ENCODE measurements at places on chromosomes 12 and 14. TPM values are rescaled to one million over a fixed set of nuclear protein-coding genes. Genes with fewer than 3 reads are reported as not detected.
A peak's percentile ranks its signal among the peaks of the same experiment; 100 is the strongest.

- no peaks in the 10 kb centered on the region for H3K27me3 ChIP-seq
- no peaks in the 10 kb centered on the region for H3K4me1 ChIP-seq
- DNase-seq = no peak
Measured at GRCh38 chr12:2113119-2113912, 60.5 kb downstream of the CACNA1C start.

- H3K27ac ChIP-seq = no peak overlapping the region
- no peak overlapping the region for H3K4me3 ChIP-seq
- no peaks in the 10 kb centered on the region for H3K4me1 ChIP-seq
- no peaks in the 10 kb centered on the region for H3K27me3 ChIP-seq
Measured at GRCh38 chr12:3622021-3622821, 130.7 kb downstream of the CRACR2A start.

GRCh38 chr12:119704065-119704747 lies 36.3 kb downstream of the PRKAB1 start:
- no peaks in the 10 kb centered on the region for H3K27me3 ChIP-seq
- H3K4me1 ChIP-seq = no peaks in the 10 kb centered on the region
- no peak for DNase-seq
- H3K27ac ChIP-seq = peak overlapping the region; percentile 55

DNA sequence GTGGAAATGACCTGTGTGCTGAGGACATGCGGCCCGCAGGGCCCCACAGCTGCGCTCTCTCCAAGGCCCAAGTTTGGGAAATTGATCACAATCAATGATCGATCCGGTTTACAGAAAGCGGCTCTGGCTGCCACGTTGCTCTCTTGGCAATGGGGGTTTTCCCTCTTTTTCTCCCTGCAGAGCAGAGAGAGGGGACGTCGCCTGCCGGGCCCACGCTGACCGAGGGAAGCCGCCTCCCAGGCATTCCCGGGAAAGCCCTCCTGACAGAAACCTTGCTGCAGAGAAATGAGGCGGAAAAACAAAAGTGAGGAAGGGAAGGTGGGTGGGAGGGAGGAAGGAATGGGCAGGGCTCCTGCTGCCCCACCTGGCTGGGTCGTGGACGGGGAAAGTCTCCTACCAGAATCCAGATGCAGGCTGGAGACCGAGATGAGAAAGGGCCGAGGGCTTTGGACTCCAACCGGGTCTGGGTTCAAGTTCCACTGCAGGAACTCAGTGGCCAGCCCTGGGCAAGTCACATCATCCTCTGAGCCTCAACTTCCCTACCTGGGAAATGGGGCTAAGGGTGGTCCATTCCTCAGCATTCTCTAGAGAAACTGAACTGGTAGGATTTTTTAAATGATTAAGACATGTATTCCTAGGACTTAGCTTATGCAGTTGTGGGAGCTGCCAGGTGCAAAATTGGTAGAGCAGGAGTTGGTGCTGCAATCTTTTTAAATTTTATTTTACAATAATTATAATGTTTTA lies 75.5 kb downstream of the PHETA1 start:
- H3K4me3 ChIP-seq = no peak overlapping the region
- H3K4me1 ChIP-seq = no peaks in the 10 kb centered on the region

DNA sequence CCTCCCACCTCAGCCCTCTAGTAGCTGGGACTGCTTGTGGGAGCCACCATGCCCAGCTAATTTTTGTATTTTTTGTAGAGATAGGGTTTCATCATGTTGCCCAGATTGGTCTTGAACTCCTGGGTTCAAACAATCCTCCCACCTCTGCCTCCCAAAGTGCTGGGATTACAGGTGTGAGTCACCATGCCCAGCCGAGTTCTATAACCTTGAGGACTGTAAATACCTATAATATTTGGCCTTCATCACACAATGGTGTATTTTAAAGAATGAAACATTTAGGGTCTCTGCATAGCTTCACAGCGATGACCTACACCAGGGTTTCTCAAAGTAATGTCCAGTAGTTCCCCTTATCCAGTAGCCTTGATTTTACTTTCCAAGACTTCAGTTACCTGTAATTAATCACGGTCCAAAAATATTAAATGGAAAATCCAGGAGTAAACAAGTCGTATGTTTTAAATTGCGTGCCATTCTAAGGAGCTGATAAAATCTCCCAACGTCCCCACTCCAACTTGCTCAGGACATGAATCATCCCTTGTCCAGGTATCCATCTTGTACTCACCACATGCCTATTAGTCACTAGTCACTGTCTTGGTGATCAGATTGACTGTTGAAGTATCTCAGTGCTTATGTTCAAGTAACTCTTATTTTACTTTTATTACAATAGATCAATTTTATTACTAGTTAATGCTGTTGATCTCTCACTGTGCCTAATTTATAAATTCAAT lies 368.2 kb downstream of the BTG1 start:
- H3K27ac ChIP-seq = no peak overlapping the region
- H3K27me3 ChIP-seq = no peaks in the 10 kb centered on the region
- H3K36me3 ChIP-seq = no peaks in the 10 kb centered on the region
- no peak for DNase-seq

- H3K4me3 ChIP-seq = peak overlapping the region; percentile 42
- no peak for DNase-seq
- no peaks in the 10 kb centered on the region for H3K27me3 ChIP-seq
- no peak overlapping the region for H3K27ac ChIP-seq
- no peaks in the 10 kb centered on the region for H3K4me1 ChIP-seq
- H3K36me3 ChIP-seq = no peaks in the 10 kb centered on the region
Measured at GRCh38 chr14:93230539-93230938, 23.5 kb downstream of the UBR7 start.

DNA sequence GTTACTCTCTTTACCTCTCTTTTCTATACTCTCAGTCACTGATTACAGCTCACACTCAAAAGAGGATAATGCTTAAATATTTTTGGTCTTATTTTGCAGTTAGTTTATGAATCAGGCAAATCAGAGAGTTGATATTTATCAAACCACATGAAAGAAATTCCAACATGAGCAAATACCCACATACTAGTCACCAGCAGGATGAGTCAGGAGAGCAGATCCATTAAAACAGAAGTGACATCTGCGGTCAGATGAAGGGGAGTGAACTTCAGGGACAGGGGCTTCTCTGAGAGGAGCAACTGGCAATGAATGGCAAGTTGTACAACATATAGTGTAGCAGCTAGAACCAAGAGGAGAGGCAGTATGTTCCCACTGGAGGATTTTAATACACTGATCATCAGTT lies 258.7 kb downstream of the SYT10 start:
- DNase-seq = no peak
- no peaks in the 10 kb centered on the region for H3K27me3 ChIP-seq
- no peak overlapping the region for H3K27ac ChIP-seq
- no peaks in the 10 kb centered on the region for H3K4me1 ChIP-seq
- H3K36me3 ChIP-seq = no peaks in the 10 kb centered on the region

GRCh38 chr12:111426344-111427185 lies 20.8 kb downstream of the SH2B3 start:
- H3K4me3 ChIP-seq = no peak overlapping the region
- H3K27ac ChIP-seq = no peak overlapping the region
- no peaks in the 10 kb centered on the region for H3K4me1 ChIP-seq
- no peaks in the 10 kb centered on the region for H3K27me3 ChIP-seq

GRCh38 chr12:10466311-10466710 lies 13.1 kb upstream of the KLRC1 start:
- H3K36me3 ChIP-seq = no peaks in the 10 kb centered on the region
- H3K27me3 ChIP-seq = no peaks in the 10 kb centered on the region
- no peaks in the 10 kb centered on the region for H3K4me1 ChIP-seq
- no peak overlapping the region for H3K27ac ChIP-seq

DNA sequence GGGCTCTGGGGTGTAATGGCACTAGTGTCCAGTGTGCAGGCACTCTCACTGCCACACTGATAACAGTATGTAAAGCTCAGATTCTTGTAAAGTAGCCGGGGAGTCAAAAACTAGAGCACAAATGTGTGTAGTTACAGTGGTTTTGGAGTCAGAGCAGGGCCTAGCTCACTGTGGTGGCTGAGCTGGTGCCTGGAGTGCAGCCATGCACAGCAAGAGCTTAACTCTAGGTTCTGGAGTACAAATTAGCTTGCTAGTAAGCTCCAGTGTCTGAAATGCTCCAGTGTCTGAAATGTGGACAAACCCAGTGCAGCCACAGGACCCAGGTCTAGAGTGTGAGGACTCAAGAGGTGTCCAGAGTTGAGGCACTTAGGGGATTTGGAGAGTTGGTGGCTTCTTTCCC lies 149.2 kb downstream of the MSRB3 start:
- no peaks in the 10 kb centered on the region for H3K4me1 ChIP-seq
- no peaks in the 10 kb centered on the region for H3K27me3 ChIP-seq
- DNase-seq = no peak
- no peak overlapping the region for H3K4me3 ChIP-seq
- no peak overlapping the region for H3K27ac ChIP-seq
- no peaks in the 10 kb centered on the region for H3K36me3 ChIP-seq

GRCh38 chr12:49961993-49962764 lies 507 bp downstream of the AQP5 start:
- DNase-seq = no peak
- H3K4me1 ChIP-seq = peaks cover 4% of the 10 kb centered on the region
- H3K27me3 ChIP-seq = no peaks in the 10 kb centered on the region
- no peak overlapping the region for H3K4me3 ChIP-seq

- no peak overlapping the region for H3K27ac ChIP-seq
- no peaks in the 10 kb centered on the region for H3K36me3 ChIP-seq
- H3K4me3 ChIP-seq = no peak overlapping the region
- no peaks in the 10 kb centered on the region for H3K4me1 ChIP-seq
- no peak for DNase-seq
Measured at GRCh38 chr12:28424965-28425364, 234.7 kb downstream of the CCDC91 start.

DNA sequence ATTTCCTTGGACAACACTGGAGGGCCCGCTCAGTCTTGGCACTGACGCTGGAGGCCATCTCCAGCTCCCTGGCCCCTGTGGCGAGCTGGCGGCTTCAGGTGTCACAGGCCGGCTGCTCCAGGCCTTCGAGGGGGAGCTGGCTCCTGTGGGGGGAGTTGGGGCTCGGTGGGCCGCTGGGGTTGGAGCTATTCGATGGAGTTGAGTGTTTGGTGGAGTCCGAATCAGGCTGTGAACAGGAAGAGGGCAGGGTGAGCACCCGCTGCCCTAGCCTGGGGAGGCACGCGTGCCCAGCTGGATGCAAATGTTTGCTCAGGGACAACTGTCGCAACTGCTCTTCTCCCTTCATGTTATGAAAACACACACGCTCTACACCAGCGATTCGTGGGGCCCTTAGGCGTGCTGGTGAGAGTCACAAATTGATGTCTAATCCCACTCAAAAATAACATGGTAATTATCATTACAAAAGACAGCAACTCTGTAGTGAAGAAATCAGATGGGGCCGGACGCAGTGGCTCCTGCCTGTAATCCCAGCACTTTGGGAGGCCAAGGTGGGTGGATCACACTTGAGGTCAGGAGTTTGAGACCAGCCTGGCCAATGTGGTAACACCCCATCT lies 11.3 kb downstream of the AMN start:
- DNase-seq = no peak
- peaks cover 12% of the 10 kb centered on the region for H3K4me1 ChIP-seq
- no peak overlapping the region for H3K27ac ChIP-seq

GRCh38 chr14:93011650-93012325 lies 88.8 kb downstream of the CHGA start:
- H3K36me3 ChIP-seq = no peaks in the 10 kb centered on the region
- H3K27me3 ChIP-seq = no peaks in the 10 kb centered on the region
- H3K27ac ChIP-seq = peak overlapping the region; percentile 86
- no peak overlapping the region for H3K4me3 ChIP-seq
- peaks cover 5% of the 10 kb centered on the region for H3K4me1 ChIP-seq

DNA sequence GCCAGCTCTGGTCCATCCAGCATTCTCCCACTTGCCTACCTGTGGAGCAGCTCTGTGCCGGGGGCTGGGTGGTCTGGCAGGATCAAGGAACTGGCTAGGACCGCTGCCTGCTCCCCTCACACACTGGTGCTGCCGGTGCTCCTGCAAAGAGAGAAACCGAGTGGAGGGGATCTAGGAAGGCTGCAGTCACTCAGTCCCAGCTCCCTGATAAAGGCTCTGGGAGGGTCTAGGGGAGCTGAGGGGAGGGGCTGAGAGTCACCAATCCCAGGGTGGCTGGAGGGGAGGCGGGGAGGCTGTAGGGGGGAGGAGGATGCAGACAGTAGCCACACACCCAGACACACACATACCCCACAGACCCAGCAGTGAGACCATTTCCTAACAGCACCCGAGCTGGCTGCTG lies at the start of gene TAC3:
TSS of gene TAC3 (minus strand) at position 182 of the 400 bp plus-strand sequence. CDS start 732 bp downstream, outside the sequence.
- no peaks in the 10 kb centered on the region for H3K36me3 ChIP-seq
- H3K4me3 ChIP-seq = no peak within 1 kb of the TSS
- DNase-seq = no peak
- no peaks in the 10 kb centered on the region for H3K4me1 ChIP-seq

DNA sequence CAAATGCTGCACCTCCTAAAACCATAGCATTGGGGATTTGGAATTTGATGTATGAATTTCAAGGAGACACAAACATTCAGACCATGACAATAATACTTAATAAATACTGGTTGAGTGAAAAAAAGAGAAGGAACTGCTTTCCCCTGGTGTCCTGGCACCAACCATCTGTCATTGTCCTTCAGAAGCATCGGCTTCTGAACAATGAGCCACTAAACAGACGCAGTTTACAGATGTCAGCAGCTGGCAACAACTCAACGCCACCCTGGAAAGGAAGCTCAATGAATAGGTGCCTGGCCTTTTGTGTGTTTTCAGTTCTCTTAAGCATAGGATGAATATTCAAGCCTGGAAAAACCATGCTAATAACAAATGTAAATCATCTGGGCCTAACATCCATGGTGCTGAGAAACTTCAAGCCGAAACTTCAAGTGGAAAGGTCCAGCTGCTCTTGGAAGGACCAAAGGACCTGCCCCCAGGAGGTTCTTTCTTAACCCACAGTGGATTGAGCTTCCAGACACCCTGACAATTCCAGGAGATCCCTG lies 101.3 kb downstream of the WIF1 start:
- H3K4me1 ChIP-seq = no peaks in the 10 kb centered on the region
- H3K36me3 ChIP-seq = no peaks in the 10 kb centered on the region
- H3K27ac ChIP-seq = no peak overlapping the region
- H3K27me3 ChIP-seq = no peaks in the 10 kb centered on the region

KRT79 gene
- total RNA-seq = 1.3 TPM

ARMH4 gene
- 3.9 TPM for total RNA-seq

KRT80 gene
- 2.9 TPM for total RNA-seq

PLCZ1 gene
- not detected for total RNA-seq

HSPA2 gene
- total RNA-seq = 12.2 TPM

CMA1 gene
- 0.66 TPM for total RNA-seq

SPX gene
- total RNA-seq = 1.3 TPM

LMNTD1 gene
- not detected for total RNA-seq

DIP2B gene
- total RNA-seq = 26.6 TPM

FOXG1 gene
- not detected for total RNA-seq

VRTN gene
- not detected for total RNA-seq

HOXC12 gene
- total RNA-seq = not detected
